ENCODE measurements at places on chromosomes 2 and 18. TPM values are rescaled to one million over a fixed set of nuclear protein-coding genes. Genes with fewer than 3 reads are reported as not detected.

The STON1 gene
- 9.7 TPM for total RNA-seq

GRCh38 chr2:118906186-118906585 lies 35.8 kb upstream of the MARCO start:
- no peak for DNase-seq

The CLIP4 gene
- 50.6 TPM for total RNA-seq

- no peak for DNase-seq
Observed at GRCh38 chr2:234422981-234423431, 73.9 kb downstream of the ARL4C start.

The GPR45 gene
- not detected for total RNA-seq

The FRZB gene
- 20.4 TPM for total RNA-seq
